ENCODE measurements at places on chromosomes 16 and 17.

- no peak for DNase-seq
Observed at GRCh38 chr17:73547790-73548189, 96.5 kb downstream of the SDK2 start.

DNA sequence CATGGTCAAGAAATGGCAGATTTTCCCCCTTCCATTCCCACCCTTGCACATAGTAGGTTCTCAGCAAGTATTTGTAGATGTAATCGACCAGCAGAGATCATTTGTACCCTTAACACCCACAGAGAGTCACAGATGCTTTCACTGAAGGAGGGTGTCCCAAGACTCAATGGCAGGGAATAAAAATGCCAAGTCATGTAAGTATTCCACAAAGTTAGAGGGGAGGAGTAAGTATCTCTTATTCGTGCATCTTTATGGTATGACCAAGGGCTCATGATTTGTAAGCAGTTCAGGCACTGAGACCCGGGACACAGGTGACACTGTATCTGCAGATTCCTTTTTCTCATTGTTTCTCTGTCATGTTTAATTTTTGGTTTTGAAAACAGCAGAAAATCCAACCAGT lies 489.6 kb downstream of the MAF start:
- no peak for DNase-seq

GRCh38 chr16:81117436-81117835 lies 21.2 kb upstream of the GCSH start:
- no peak for DNase-seq

- DNase-seq = no peak
Observed at GRCh38 chr16:4496305-4496704, 20.1 kb downstream of the HMOX2 start.

DNA sequence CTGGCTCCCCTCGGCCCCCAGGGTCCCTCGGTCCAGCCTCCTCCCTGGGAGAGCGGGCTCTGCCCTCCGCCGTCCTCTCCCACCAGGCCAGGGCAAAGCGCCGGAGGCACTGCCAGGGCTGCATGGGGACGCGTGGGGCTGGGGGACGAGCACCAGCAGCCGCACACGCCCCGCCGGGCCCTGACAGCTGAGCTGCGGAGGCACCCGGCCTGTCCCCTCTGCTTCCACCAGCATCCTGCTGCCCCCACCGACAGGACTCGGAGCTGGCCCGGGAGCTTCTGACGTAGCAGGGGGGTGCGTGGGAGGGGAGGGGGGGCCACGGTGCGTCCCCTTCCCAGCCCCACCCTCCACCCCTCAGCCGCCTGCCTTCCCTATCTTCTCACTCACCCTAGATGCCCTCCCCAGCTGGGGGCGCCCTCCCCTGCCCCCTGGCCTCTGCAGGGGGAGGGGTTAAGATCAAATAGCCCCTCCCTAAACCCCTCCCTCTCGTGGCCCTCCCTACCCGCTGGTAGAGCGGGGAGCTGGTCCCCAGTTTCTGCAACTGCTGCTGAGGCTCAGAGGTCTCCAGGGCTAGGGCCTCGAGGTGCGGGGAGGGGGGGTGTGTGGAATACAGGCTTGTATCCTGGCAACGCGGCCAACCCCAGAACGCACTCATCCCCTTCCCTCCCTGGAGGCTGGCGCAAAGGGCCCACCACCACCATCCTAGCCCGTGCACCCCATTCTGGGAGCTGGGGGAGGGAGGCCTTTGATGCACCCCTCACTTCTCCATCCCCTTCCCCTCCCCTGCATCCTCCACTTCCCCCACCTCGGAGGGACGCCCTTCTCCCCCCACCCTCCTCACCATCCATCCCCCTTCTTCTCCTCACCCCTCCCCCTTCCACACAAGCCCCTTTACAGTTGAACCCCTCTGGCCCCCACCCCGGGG lies 1.0 kb downstream of the SRCIN1 start:
- no peak for DNase-seq

DNA sequence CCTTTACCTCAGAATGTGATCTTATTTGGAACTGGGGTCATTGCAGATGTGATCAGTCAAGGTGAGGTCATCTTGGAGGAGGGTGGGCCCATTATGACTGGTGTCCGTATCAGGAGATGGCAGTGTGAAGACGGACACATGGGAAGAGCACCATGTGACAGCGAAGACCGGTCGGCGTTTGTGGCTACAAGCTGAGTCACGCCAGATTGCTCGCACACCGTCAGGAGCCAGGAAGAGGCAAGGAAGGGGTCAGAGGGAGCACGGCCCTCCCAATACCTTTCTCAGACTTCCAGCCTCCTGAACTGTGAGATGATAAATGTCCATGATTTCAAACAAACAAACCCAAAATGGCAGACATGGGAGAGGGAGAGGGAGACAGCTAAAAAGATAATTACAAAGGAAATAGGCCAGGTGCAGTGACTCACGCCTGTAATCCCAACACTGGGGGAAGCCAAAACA lies 13.2 kb downstream of the STARD3 start:
- no peak for DNase-seq

GRCh38 chr16:27764427-27764826 lies 214.5 kb downstream of the KATNIP start:
- DNase-seq = no peak

GRCh38 chr16:50769-51591 lies 2.4 kb downstream of the POLR3K start:
- DNase-seq = no peak

DNA sequence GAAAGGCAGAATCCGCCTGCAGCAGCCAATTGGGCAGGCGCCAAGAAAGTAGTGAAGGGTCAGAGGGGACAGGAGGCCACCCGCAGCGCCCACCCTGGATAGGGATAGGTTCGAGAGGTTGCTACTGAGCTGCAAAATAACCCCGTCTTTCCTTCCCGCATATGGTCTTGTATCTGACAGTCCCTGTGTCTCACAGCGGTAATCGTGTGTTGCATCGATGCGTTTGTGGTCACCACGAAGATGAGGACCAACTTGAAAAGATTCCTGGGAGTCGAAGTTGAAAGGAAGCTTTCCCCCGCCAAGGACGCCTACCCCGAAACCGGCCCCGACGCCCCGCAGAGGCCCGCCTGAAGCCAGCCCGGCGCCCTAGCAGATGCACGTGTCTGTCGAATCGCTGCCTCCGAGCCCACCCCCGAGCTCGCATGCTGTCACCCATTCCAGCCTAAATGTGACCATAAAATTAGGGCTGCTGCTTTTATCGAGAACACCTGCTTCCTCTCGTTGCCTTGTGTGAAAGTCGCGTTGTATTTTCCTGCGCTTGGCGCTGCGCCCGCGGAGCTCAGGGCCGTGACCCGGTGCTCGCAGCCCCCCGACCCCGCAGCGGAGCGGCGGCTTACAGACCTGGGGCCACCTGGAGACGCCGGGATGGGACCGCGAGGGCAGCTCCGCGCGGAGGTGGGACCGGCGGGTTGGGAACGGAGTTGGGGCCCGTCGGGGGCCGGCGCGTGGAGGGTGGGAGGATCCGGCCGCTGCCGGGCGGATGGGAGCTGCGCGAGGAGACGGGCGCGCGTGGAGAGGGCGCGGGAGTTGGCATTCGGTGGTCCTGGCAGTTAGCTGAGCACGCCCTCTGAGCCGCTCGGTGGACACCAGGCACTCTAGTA lies at the start of gene CMTM2:
Gene CMTM2, plus strand, starts transcription at position 813 of the 881 bp plus-strand sequence. CDS start 145 bp downstream, outside the sequence.
- no peak for DNase-seq

GRCh38 chr16:19046062-19046461 lies 21.4 kb upstream of the COQ7 start:
- no peak for DNase-seq

DNA sequence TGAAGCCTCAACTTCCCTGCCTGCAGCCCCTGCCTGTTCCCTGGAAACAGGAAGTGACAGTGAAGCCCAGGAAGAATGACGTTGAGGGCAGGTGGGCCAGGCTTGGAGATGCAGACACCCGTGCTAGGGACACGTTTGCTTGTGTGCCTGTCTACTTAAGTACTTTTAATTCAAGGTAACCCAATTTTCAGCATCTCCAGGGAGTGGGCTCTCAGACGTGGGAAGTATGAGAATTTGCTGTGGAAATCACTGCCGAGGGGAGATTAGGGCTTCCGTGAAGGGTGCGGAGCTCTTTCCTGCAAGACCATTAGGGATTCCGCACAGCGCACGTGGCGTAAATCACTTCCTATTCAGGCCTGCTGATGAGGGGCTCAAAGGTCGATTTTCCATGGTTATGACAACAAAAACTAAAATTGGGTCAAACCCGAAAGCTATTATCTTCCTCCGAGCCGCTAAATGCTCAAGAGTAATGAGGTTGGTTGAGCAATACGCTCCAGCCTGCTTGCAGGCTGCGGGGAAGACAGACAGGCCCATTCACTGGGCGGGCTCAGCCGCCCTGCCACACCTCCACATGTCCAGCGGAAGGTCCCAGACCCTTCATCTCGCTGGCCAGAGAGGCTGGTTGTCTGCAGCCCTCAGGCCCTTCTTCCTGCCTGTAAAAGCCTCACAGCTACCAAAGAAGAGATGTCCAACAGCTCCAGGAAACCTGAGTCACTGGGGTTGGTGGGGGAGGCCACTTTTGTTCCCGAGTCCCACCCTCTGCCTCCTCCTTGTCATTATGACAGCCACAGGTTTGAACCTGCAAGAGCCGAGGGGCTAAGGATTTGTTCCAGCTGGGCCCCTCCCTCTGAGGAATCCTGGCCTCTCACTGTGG lies 109.9 kb downstream of the RBFOX3 start:
- no peak for DNase-seq

DNA sequence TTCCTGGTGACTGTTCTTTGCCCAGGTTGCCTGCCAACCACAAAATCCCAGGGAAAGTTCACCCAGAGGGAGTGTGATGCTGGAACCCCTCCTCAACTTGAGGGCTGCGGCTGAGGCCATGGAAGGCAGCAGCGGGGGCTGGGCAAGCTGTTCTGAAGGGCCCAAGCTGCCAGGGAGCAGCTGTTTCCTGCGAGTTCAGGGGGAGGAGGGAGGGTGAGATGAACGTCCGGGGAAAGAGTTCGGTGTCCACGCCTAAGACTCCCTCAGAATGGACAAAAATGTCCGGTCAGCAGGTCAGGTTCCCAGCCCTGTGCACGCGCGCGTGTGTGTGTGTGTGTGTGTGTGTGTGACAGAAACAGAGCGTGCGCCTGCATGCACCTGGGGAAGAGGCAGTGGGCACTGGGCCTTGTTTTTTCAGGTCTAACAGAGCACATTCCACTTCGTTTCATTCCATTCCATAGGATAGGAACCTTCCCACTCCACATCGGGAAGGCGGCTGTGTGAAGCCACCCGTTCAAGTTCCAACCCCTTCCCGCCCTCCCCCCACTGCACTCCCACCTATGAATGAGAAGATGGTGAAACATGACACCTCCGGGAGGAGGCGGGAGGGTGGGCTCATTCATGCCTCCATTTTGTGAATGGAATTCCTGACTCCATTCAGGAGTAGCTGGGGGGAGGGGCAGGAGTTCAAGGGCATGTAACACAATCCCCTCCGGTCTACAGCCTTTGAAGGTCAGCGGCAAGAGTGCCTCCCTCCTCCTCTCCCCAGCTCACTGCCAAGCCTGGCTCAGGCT lies 15.7 kb downstream of the ETV4 start:
- no peak for DNase-seq

GRCh38 chr16:23306199-23307100 lies 4.3 kb downstream of the SCNN1B start:
- DNase-seq = no peak

DNA sequence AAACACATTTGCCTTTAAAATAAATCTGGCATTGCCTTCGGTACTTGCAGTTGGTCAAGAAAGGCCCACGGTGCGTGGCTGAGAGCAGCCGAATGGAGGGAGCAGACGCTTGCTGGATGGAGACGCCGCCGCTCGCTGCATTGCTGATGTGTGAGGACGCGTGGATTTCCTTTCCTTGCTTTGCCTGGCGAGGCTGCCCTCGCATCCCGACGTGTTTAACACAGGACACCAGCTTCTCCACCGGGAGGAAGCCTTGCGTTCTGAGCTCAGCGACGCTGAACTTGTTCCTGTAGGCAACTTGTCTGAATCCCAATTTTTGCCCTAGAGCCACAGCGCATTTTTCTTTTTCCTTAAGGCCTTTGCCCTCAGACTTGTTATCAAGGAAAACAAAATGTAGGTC lies 45.8 kb downstream of the COX4I1 start:
- DNase-seq = no peak

GRCh38 chr16:28311913-28312312 lies 19.6 kb downstream of the SBK1 start:
- no peak for DNase-seq

DNA sequence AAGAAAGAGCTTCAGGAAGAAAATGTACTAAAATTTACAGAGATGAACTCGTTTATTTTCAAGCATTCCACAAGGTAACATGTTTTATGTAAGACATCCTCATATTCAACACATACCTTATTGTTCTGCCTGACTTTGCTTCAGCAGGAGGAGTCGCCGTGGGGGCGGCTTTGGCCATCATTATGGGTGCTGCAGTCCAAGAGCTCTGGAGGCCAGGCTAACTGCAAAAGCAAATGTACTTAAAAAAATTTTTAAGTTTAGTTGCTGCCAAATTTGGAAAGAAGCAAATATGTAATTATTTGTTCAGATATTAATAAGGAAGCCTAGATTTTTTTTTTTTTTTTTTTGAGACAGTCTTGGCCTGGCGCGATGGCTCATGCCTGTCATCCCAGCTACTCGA lies 4.1 kb upstream of the SPG7 start:
- DNase-seq = no peak

GRCh38 chr16:49634235-49635008 lies 221.5 kb downstream of the ZNF423 start:
- DNase-seq = no peak

- no peak for DNase-seq
Observed at GRCh38 chr16:19851476-19851875, 33.2 kb downstream of the GPRC5B start.

DNA sequence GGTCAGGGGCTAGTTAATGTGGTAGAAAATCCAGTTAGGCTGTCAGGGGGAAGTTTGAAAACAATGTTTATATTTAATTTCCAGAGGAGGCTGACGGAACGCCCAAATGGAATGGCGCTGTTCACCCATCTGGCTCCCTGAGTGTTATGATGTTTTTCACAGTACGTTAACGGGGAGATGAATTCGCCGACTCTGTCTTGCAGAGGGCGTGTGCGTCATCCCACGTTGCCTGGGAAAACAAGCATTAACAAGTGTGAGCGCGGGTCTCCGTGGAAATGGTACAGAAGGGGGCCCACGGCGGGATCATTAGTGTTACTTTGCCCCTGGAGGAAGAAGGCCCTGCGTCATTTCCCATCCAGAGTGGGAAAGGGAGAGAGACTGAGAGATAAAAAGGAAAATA lies 29.6 kb downstream of the RGS9 start:
- no peak for DNase-seq

GRCh38 chr17:419073-419735 lies 66.6 kb upstream of the RPH3AL start:
- DNase-seq = no peak

- no peak for DNase-seq
Observed at GRCh38 chr17:57760046-57760445, 14.9 kb upstream of the CCDC182 start.

- no peak for DNase-seq
Observed at GRCh38 chr16:69412287-69412686, 12.1 kb upstream of the CYB5B start.

- DNase-seq = no peak
Observed at GRCh38 chr17:16352303-16352666, 984 bp downstream of the CENPV start.

Measured in stimulated activated CD8-positive, alpha-beta memory T cell treated with anti-CD3 and anti-CD28 coated beads, Interleukin-2, amount 100 ng/mL, for 1 hour (primary cell).